Renal cortical epithelial cell (primary cell): ENCODE measurements at places on chromosomes 13 and 19.

GRCh38 chr13:89061821-89062220, 1390.7 kb downstream of the SLITRK5 start:
- no peak for DNase-seq

- no peak for DNase-seq
Measured at GRCh38 chr13:74644229-74644628, 510.0 kb upstream of the KLF12 start.

DNA sequence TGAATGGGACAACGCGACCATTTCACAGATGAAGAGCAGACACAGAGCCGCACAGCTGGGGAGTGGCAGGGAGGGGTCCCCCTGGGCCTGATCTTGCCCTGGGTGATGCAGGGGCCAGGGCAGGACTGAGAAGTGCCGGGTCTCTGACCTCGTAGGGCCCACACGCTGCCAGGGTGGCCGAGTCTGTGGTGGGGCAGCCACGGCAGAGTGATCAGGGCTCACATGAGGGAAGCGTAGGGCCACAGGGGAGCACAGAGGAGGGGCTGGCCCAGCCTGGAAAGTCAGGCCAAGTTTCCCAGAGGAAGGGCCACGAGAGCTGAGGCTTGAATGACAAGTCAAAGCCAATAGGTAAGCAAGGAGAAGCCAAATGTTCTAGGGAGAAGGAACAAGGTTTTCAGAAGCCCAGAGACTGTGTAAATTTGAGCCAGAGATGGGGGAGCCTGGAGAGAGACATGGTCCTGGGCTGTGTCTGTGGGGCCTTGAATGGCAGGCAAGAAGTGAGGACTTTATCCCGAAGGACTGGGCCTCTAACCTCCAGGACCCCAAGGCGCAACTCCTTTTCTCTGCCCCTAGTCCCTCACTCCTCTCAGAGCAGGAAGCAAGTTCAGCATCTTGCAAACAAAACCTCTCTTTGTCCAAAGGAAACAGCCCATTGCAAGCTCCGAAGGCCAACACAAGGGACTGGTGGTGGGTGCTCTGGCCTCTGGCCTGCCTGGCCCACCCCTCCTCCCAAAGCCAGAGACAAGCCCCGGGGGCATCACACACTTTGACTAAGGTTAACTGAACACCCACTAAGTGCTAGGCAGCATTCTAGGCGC, 31.7 kb upstream of the FXYD3 start:
- DNase-seq, result no peak

- peak; percentile 92 for DNase-seq
Measured at GRCh38 chr19:20167020-20167644, at the start of gene ZNF486. Gene ZNF486 (plus strand): TSS chr19:20167214. CDS start chr19:20167331, 117 bp downstream.

DNA sequence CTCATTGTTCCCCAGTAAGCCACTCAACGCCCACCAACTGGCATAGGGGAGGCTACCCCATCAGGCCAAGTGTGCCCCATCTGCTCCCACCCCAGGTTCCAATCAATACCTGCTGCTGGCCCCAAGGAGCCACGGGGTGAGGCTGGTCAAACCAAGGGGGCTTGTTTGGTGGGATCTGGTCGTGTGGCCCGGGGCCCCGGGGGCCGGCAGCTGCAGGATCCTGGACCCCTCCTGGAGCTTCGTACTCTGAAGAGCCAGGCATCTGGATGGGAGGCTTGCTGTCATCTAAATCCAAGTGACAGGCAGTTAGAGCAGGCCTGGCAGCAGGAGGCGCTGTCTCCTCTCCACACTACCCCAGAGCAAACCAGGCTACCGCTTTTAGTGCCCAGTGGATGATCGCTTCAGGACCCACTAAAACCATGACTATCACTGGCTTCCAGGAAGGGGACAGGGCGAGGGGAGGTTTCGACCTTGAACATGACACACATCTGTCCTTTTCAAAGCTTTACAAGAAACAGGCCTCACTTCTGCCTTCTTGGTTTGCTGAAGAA, 14.2 kb downstream of the CHERP start:
- no peak for DNase-seq

DNA sequence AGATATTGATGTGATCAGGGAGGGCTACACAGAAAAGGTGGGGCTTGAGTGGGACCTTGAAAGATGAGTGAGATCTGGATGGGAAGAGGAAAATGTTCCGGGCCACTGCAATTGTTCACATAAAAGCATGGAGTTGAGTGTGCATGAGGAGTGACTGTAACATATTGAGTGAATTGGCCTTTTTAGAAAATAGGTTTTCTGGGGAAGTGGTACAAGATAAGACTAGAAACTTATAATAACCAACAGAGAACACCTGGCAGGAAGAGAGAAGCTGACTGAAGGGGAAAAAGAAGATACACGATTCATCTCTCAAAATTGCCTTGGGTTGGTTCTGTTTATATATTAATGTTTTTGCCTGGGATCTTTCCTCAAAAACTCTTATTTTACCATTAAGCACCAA, 32.2 kb downstream of the SLC10A2 start:
- DNase-seq, result no peak

GRCh38 chr13:18943721-18944391, 237.8 kb downstream of the TUBA3C start:
- no peak for DNase-seq

- DNase-seq, result no peak
Measured at GRCh38 chr19:4873930-4874329, 6.5 kb upstream of the PLIN3 start.

GRCh38 chr13:44171156-44171555, 202.5 kb upstream of the SERP2 start:
- no peak for DNase-seq

DNA sequence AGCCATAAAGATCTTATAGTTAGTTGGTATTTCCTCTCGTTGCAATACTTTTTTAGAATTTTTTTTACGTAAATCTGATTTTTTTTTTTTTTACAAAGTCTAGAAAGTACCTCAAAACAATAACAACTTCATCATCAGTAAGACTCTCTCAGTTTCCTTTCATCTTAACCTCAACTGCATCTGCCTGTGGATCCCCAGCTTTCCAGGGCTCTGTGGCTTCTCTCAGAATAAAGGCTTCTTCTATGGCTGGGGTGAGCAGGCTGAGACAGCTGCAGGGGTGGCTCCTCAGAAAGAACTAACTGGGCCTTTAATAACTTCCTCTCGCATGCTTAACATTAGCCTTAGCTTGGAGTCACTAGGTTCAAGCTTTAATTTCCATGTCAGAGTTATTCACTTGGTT, 4.2 kb downstream of the ZNF506 start:
- no peak for DNase-seq

DNA sequence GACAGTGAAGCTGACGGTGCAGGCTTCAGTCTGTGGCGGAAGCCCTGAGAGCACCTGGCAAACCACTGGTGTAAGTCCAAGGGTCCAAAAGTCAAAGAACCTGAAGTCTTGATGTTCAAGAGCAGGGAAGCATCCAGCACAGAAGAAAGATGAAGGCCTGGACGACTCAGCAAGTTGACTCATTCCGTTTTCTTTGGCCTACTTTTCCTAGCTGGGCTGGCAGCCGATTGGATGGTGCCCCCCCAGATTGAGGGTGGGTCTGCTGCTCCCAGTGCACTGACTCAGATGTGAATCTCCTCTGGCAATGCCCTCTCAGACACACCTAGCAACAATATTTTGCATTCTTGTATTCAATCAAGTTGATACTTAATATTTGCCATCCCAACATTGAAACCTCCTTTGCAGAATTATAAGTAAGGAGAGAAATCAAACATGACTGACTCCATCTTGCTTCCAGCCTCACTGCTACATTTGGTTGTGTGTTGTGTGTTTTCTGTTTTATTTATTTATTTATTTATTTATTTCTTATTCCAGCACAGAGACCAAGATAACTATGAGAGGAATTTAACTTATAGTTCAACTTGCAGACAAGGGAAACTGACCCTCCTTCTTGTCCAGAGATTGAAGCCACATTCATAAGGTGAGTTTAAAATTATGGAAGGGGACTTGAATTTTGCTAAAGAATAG, 32.8 kb downstream of the IGFL2 start:
- peak; percentile 40 for DNase-seq

GRCh38 chr13:110415669-110416068, 108.6 kb downstream of the COL4A2 start:
- DNase-seq, result peak; percentile 83

DNA sequence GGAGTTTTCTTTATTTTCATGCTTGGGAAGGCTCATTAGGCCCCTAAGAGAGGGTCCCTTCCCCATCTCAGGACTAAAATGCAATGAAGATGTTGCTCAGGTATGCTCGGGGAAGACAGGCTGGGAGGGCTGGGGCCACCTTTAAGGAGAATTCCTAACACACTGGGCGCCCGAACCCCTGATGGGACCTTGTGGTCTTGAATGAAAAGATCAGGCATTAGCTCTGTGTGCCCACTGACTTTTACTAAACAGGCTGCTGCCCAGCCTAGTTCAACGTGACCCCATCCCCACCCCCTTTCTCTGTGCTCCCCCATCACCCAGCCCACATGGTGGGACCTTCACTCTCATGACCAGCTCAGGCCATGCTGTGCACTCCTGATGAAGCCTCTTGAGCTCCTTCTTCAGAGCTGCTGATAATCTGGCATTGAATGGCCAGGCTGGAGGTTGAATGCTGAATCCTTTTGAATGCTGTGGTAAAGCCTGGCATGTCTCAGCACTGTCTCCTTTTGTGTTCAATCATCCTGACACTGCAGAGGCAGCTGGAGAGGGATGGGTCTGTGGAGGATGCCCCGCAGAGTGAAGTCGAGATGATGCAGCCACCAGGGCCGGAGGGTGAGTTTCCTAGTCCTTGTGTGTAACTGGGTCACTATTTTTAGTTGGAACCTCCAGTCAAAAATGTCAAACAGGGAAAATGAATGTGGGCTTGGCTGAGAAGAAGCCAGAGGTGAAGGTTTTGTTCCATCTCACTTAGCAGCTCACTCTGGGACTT, 209.1 kb downstream of the UQCRFS1 start:
- peak; percentile 23 for DNase-seq

GRCh38 chr19:14343286-14343685, 38.0 kb upstream of the ADGRE5 start:
- DNase-seq, result no peak

DNA sequence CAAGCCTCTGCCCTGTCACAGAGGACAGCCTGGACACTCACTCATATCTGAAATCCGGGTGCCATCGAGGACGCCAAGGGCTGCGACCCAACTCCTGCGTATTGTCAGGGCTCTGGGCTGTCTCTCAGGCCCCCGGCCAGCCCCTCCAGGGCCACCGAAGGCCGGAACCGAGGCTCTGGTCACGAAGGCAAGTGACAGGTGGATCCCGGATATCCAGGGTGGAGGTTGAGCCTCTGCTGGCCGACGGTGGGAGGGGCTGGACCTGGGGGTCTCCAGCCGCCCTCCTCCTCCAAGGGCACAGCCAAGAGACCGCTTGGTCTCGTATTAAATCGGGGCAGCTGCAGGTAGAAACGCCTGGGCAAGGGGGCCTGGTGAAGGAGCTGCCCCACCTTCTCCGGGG, 5.4 kb downstream of the RNF126 start:
- no peak for DNase-seq
